ENCODE measurements at places on chromosomes 7 and 10.
A peak's percentile ranks its signal among the peaks of the same experiment; 100 is the strongest.

DNA sequence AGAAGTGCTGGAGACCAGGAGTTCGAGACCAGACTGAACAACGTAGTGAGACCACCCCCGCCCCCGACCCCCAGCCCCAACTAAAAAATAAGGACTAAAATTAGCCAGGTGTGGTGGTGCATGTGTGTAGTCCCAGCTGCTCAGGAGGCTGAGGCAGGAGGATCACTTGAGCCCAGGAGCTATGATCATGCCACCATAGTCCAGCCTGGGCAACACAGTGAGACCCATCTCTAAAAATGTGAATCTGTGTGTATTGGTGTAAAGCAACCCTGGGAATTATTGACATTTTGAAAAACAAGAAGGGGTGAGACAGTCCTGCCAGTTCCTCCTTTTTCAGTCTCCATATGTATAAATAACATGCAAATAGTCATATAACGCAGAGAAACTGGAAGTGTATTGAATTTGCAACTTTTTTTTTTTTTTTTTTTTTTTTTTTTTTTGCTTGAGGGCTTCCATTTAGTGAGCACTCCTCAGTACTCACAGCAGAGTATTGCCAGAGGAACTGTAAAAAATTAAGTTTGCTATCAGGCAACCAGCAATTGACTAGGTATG is 3.4 kb upstream of the ITGB1 start:
- DNase-seq, result no peak

DNA sequence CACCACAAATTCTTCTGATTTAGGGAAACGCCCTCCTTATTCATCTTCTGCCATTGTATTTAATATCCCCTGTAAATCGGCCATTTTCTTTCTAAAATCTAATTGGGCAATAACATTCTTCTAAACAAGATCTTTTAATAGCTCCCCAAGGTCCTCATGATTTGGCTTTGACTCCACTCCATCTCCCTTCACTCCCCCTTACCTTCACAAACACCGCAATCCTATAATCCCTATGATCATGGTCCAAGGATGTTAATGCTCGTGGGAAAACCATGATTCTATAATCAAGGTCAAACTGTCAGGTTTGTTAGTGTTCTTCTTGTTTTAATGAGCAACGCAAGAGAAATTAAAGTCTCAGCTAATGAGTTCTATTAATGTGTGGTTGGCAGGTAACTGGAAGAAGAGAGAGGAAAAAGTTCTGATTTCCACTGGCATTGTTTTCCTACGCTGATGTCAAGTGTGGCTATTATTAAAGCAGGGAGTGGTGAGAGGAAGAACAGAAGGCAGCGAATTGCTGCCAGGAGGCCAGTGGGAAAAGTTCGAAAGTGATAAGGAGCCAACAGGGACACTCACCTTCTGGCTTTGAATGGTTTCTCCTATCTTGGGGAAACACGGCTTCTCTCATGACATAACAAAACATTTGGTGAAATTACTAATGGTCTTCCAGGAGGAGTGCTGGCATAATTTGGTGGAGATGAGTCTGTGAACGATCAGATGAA is 28.1 kb downstream of the LRRC72 start:
- no peak for DNase-seq

DNA sequence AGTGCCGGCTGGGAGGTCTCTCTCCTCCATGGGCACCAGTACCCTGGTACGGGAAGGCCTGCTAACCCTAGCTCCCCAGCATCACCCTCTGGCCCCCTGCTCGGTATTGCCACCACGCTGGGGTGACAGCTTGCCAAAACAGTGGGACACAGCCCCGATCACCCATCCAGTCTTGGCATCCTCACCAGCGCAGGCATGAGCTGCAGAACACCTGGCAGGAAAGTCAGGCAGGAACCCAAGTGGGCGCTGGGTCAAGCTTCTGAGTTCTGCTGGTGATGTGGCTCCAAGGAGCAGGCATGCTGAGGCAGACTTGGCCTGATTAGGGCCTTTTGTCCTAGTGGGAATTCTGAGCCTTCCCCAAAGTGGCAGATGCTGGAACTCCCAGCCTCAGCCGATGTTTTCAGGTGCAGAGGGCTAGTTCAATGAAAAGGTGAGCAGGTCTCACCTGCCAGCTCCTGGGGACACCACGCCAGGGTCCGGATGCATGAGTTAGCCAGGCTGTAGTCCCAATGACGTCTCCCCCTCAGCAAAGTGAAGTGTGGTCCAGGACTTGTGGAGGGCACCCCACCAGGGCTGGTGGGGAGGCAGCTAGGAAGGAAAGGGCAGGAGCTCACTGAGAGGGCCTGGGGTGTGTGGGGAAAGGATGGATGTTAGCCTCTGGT is 8.5 kb upstream of the ZNF22 start:
- no peak for DNase-seq

DNA sequence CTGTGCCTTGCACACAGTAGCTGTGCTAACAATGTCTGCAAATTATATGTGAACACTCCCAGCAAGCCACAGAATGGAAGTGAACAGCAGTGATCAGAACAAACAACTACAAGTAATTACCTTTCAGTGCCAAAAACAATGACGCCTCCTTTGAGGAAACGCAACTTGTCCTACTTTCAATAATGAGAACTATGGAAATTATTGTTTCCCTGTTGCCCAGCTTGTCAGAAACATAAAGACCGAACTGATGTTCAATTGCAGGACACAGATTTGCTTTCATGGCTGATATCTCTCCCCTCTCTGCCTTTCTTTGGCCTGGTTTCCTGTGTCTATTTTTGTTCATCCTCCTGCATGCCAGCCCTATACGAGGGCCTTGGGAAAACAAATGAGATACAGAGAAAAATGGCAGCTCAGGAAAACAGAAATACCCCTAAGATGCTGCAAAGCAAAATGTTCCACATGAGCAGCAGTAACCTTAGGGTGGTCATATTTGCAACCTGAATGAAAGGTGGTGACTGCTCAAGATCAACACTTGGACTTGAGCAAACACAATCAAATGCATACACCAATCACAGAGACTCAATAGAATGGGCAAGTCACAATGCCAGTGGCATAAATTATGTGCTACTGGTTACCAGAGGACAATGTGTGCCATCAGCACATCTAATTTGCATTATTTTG is 26.8 kb downstream of the COBL start:
- DNase-seq, result no peak

DNA sequence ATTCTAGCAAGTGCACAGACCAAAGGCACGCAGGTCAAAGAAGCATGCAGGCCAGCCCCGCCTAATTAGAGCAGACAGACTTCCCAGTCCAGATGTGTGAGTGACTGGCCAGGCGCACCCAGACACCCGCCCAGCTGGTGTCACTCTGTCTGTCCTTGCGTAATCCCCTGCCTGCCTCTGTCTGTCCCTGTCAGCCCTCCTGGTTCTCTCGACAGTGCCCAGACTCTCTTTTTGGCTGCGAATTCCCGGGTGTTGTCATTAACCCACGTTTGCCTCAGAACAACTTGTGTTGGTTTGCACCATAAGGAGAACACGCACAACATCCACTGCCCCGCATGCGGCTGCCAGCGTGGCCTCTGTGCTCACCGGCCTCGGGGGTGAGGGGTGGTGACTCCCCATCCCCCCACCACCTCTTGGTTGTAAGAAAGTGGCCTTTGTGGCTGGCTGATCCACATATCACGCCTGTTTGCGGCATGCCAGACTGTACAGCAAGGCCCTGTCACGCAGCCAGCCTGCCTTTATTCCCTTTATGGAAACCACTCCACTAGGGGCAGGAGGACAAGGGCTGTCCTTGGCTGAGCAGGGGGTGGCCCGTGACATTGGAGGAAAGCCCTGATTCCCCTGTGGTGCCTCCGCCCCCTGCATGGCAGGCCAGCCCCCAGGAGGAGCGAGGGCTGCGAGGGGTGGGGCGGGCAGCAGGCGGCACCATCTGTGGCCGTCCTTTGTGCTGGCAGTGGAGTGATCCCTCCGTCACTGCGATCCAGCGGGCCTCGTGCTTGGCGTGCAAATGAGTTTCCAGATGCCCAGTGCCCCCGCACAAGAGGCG is 72.8 kb upstream of the PPIF start:
- no peak for DNase-seq

DNA sequence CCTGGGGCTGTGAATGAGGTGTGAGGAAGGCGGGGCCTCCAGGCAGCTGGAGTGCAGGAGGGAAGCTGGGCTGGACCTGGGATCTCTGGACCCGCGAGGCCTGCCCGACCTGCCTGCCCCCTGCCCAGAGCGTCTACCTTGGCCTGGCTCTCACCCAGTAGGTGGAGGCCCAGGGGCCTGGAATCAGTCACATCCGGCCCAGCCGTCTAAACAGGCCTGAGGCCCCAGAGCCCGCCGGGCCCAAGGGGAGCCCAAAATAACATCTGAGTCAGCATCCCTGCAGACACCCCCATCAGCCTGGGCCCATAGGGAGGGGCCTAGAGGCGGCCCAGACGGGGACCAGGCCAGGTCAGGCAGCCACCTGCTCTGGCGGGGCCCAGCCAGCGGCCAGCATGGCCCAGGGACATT is 15.1 kb upstream of the ELN start:
- no peak for DNase-seq

- no peak for DNase-seq
Measured at GRCh38 chr10:49297818-49298670, 926 bp upstream of the C10orf71 start.

DNA sequence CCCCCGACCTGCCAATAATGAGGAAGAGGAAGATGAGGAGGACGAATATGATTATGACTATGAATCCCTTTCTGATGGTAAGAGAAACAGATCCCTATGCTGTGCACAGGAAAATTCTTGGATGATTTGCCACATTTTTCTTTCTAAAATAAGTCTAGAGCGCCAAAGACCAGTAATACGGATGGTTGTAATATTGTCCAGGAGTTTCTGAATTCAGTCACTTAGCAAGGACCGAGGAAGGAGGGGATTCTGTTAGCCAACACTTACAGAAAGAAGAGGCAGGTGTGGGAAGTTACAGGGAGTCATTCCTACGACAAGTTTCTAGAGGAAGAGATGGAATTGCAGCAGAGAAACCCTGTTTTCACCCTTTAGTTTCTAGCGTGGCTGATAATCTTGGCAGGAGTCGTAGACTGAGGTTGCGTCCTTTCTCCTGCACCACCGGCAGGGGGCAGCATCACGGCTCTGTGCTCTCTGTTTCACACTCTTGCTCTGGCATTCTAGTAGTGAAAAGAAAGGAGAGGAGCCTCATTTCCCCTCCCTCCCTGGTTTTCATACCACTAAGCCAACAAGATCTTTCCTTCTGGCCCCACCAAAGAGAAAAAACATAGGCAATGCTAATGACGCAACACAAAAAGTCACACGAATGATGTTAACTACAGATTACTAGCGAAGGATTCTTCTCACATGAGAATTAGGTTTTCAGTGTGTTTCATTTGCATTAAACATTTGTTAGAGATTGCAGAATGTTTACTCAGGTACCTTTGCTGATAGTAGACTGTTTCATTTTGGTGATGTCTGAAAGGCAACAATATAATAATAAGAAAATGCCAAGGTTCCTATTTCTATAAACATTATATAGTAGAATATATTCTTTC is 82.7 kb downstream of the NOC3L start:
- peak; percentile 86 for DNase-seq

DNA sequence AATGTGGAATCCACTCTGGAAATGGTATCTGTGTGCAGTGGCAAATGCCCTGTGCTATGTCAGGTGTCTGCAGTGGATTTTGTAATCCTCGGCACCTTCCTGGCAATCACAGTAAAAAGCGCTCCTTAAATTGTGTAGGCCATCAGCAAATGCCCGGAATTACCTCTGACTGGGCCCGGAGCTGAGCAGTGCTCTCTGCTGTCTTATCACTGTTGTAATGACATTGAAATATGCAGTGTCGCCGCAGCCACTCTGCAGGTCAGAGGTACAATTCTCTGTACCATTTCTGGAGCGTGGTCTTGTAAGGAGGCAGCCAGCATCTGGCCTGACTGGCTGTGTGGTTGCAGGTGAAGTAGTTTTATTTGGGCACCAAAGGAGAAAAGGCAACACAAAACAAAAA is 416.4 kb upstream of the MKI67 start:
- DNase-seq, result no peak

DNA sequence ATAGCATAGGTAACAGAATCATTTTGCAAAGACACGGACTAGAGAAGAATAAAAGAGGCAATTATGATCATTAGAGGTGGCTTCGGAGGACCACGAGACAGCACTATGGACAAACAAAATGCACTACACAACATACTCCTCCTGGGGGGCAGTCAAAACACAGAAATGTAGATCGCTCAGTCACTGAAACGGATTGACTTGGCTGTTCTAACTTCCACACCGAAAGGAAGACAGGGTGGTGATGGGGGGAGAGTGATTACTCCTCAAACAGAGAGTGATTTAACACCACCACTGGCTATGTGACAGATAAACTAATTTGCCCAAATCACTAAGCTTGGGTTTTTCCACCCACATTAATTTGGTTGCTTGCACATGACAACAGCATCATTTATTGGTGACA is 14.1 kb upstream of the PPA1 start:
- no peak for DNase-seq

- DNase-seq, result no peak
Measured at GRCh38 chr10:80946957-80947726, 409.4 kb downstream of the SH2D4B start.

DNA sequence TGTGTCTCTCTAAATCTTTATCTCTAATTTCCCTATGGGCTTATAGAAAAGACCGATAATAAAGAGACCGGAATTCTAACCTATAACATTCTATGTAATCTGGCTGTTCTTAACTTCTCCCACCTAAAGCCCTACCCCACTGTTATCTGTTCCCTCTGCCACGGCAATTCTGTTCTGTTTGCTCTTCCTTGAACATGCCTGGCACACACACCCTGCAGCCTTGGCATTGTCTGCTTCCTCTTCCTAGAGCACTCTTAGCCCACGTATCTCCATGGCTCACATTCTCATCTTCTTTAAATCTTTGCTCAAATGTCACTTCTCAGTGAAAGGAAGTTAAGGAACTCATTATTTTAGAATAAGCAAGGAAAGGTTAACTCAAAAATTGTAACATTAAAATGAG is 309.2 kb downstream of the GPR158 start:
- DNase-seq, result no peak

DNA sequence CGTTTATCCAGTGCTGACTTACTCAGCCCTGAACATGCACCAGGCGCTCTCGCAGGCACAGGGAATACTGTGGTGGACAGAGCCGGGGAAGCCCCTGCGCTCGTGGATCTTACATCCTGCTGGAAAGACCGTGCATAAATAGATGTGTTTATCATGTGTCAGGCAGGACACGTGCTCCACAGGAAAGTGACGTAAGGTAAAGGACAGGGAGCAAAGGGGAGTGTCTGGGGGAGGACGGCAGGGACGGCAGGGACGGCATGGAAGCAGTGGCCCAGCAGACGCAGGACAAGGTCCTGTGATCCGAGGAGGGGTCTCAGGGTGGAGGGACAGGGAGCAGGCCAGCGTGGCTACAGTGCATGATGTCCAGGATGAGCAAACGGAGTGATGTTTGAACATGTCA is 410.5 kb downstream of the PAXIP1 start:
- peak; percentile 3 for DNase-seq

- DNase-seq, result no peak
Measured at GRCh38 chr10:51228714-51229100, 154.4 kb downstream of the PRKG1 start.

- DNase-seq, result no peak
Measured at GRCh38 chr10:121792198-121792597, 135.6 kb downstream of the ATE1 start.

DNA sequence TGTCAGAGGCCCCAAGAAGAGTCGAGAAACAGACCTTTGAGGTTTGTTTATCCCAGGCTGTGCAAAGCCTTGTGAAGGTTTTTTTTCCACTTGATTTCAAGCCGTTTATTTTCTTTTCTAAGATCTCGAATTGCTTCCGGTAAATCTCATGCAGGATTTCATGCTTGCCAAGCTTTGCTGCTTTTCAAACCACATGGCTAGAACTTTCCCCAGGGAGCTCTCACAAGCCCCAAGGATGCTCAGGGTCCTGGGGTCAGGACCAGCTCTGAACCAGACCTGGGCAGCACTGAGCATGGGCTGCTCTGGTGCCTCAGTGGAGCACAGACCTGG is 48.0 kb upstream of the AQP1 start:
- no peak for DNase-seq

- DNase-seq, result no peak
Measured at GRCh38 chr10:30500534-30500933, 66.5 kb downstream of the MAP3K8 start.

Measured in HEK293T (cell line).